RKO (cell line): ENCODE measurements at places on chromosomes 12 and 14.

DNA sequence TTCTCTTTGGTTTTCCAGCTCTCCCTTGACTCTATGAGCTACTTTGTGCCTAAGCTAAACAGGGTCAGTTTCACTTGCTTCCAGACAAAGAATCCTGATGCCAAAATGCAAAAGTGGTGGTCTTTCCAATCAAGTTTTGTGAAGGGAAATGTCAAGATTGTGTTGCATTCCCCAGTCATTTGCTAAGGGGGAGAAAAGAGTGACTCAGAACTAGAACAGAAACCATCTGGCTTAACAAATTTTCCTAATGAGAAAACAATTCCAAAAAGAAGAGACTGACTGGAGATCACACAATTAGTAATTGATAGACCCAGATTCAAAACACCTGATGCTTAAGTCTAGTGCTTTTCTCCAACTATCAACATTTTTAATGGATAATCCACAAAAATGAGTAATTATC, 235.1 kb upstream of the DIO2 start:
- DNase-seq: no peak

DNA sequence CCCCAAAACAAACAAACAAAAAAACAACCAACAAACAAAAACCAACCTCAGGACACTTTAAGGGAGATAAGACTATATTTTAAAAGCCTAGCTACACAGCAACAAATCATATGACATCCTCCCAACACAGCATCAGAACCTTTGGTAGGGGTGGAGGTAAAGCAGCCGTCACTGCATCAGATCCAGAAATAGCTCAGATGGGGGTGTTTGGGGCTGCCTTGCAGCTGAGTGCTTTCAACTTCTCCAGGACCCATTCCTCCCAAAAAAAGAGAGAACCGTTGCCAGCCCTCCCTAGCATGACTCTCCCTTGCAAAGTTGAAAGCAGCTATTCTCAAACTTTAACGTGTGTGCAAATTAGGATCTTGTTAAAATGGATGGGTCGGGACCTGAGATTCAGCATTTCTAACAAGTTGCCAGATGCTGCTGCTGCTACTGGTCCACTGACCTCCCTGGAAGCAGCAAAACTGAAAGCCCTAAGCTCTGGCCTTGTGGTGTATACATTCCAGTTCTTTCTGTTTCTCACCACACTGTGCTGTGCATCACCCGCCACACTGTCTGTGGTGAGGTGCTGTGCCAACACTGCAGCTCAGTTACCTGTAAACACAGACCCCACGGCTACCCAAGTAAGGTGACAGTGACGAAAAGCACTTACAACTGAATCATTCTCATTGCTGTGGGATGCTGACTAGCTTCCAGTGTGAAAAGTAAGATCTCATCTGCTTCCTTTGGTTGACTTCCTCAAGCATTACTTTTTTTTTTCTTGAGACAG, 54.0 kb downstream of the SLC38A1 start:
- DNase-seq: no peak

- no peak for DNase-seq
Measured at GRCh38 chr14:23930742-23931141, 22.8 kb upstream of the DHRS4 start.

DNA sequence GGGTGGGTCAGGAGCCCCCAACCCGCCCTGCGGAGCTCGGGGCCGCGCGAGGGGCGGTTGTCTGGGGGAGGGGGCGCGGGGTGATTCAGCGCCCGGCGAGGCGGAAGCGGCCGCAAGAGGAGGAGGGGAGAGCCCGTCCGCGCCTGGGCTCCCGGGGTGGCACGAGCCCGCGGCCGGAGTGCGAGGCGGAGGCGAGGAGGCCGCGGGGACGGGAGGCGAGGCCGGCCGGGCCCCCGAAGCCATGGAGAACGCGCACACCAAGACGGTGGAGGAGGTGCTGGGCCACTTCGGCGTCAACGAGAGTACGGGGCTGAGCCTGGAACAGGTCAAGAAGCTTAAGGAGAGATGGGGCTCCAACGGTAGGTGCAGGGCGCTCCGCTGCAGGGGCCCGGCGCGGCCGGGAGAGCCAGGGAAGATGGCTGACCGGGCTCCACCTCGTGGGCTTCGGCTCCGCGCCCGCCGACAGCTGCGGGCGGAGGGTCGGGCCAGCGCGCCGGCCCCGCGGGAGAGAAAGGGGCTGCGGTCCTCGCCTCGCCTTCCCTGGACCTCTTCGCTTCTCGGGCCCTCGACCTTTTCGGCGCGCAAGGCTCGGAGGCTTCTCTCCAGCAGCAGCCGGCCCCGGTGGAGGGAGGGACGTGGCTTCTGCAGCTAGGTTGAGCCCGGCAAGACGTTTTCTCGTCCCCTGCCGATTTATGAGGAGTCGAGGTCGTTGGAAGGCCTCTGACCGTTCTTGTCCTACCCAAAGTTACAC, 677 bp downstream of the ATP2A2 start:
- DNase-seq: peak; percentile 72

- DNase-seq: no peak
Measured at GRCh38 chr12:21695986-21696385, 38.3 kb upstream of the LDHB start.

GRCh38 chr12:81759190-81760051, at the start of gene PPFIA2:
PPFIA2 (minus strand) TSS chr12:81759350.
- no peak for DNase-seq

DNA sequence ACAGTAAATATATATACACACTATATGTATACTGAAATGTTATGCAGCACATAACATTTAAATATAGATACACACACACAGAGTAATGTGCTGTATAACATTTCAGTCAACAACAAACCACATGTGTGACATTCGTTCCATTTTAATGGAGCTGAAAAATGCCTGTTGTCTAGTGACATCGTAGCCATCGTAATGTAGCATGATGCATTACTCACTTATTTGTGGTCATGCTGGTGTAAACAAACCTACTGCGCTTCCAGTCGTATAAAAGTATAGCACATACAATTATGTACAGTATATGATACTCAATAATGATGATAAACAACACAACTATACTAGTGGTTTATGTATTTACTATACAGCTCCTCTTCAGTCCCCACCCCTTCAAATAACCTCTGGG, 119.0 kb upstream of the SLC38A4 start:
- DNase-seq: no peak
